T-helper 1 cell (primary cell): ENCODE measurements at places on chromosomes 5 and 9.

DNA sequence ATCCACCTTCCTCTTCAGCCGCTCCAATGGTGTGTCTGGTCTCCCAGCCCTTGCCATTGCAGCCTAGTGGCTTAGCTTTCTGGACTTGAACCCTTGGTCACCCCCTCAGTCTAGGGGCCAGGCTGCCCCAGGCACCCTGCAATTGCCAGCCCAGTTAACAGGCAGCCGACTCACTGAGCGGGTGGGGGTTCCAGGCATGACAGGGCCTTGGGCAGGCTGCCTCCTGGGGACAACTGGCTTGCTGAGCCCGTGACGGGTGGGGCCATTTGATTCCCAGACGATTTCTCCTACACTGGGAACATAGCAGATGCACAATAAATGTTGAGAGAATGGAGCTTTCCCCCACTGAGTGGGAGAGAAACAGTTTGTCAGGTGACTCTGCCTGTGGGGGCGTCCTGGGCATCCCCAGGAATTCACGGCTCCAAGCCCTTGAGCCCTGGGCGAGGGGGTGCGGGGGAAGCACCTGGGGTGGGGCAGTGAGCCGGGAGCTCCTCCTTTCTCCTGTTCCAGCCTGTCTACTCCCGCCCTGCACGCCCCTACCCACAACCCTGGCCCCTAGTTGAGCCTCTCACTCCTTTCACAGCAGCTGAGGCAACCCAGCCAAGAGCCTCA, 12.6 kb upstream of the AQP7 start:
- DNase-seq: no peak

DNA sequence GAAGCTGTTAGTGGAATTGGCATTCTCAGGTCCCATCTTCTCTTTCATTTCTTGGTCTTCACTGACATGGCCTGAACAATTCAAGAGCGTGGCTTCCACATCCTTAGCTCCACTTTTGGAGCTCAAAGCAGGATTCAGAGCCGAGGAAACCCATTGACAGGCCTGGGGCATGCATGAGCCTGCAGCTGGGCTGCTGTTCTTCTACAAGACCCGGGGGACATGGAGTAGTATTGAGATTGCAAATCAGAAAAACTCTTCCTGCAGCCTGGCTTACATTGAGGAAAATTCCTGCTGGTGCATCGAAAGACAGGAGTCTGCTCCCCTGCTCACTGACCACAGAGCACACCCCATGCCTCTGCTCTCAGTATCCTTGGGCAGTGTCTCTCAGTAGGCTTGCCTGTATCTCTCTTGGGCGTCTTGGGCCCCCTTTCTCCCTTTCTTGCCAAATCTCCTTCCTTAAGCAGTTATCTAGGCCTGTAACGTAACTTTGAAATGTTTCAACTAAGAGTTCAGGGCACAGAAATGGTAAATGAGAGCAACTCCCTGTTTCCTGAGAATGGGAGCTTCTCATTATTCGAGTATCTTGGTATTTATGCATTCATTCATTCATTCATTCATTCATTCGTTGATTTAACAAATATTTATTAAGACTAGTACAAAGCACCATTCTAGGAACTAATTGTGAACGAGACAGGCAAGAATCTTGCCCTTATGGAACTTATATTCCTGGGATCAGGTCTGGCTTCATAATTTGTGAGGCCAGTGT, 603.6 kb upstream of the CLINT1 start:
- no peak for DNase-seq

DNA sequence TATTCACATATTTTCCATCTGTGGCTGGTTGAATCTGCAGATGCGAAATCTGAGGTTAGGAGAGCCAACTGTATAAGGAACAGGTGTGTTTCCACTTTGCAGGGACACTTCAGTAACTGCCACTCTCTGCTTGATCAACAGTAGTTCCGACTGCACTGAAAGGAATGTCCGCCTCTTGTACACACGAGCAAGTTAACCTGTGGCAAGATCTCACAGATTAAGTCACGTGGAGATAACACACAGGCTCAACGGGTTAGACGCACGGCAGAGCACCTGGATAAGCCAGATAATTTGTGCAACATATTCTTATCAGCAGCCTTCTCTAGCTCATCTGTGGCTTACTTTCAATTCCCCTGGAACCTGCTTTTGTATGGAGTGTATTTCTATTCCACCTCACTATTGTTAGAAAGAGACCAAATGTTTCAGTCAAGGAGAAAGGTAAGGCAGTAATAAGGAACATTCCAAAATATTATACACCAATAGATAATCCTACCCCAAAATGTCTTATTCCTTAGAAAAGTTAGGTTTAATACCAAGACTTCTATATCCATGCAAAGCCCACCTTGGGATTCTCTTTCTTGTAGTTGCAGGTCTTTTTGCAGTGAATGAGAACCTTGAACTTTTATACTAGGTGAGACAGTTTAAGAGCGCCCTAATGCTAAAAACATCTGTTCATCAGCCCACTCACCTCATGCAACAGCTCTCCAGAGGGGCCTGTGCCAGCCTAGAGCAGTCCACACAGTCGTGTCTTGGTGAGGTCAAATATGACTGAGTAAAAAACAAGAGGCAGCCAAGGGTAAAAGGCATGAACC, 6.5 kb upstream of the C9 start:
- DNase-seq: no peak

DNA sequence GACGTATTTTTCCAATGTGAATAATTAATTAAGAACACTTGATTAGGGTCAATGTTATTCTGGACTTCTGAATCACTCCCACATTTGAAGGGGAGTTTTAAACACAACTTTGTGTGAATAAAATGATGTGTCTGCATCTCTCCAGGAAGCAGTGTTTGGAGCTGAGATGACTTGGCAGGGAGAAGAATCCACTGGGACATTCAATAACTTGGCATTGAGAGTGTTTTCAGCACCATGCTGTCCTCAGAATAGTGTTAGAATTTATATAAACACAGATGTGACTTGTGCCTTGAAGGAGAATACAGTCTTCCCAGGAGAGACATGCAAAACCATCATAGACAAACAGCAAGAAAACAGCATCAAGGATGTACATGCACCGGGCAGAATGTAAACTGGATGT, 32.7 kb upstream of the KCNMB1 start:
- no peak for DNase-seq

GRCh38 chr9:125842242-125842641, 95.1 kb downstream of the PBX3 start:
- DNase-seq: no peak

DNA sequence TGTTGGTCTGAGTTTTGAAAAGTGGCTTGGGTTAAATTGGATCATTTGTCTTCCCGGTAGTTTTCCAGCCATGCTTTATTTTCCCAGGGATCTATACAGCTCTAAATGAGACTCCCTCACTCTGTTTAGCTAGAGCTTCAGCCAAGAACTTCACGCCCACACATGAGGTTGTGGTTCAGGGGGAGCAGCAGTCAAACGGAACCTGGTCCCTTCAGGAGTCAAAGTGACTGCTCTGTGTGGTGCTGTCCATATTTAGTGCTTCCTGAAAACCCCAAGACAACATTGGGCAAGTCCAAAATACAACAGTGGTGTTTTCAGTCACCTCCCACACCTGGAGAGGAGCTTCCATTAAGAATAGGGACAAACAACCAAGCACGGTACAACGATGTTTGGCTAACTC, 90.5 kb downstream of the ANKH start:
- DNase-seq: no peak

- DNase-seq: no peak
Observed at GRCh38 chr5:1952021-1952420, 69.3 kb upstream of the IRX4 start.

DNA sequence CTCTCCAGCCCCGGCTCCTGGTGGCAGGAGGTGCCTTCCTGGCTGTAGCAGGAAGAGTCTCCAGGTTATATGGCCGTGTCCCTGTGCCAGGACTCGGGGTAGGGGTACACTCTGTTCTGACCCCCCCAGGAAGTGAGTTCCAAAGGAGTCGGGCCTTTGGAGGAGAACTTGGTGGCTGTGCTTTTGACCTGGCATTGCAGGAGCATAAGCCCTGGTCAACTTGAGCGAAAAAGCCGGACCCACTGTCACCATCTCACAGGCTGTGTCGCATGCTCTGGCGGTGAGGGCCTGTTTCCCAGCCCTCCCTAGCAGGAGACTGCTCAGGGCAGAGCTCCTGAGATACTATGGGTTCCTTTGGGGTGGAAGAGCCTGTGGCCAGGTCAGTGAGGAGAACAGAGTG, 36.0 kb downstream of the GADD45G start:
- no peak for DNase-seq

- no peak for DNase-seq
Observed at GRCh38 chr5:56838409-56839039, 23.2 kb downstream of the MAP3K1 start.

- DNase-seq: no peak
Observed at GRCh38 chr5:15105799-15106393, 234.3 kb upstream of the ANKH start.

DNA sequence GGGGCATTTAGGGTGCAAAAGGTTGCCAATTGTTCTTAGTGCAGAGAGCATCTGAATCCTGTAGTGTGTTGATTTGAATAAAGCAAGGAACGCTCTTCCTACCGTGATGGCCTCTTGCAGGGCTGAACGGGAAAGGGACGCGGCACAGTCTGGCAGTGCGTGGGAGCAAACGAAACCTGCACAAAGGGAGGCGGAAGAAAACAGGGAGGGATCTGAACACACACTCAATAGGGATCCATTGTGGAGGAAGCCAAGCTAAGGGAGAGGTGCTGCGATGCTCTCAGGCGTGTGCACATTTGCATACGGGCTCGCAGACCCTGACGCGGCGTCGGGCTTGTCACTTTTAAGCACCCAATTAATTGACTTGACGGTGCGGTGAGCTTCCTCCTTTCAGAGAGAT, 414.0 kb upstream of the IRX1 start:
- no peak for DNase-seq

GRCh38 chr9:115114546-115114945, 3.4 kb downstream of the TNC start:
- DNase-seq: no peak

DNA sequence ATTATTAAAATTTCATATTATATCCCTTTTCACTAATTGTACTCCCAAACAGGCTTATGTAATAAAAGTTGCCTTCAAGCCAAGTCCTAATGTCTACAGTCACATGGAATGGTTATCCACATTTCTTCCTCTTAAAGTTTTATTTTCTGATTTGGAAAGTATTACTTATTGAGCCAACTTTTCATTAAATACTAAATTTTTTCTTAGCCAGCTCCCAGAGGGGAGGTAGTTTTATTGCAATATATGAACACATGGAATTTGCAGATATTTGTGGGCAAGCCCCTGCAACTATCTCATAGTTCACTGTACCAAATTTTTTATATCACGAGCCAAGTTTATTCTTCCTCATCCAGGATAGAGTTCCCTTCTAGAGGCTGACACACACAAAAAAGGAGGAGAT, 332.8 kb upstream of the PTGER4 start:
- DNase-seq: no peak

DNA sequence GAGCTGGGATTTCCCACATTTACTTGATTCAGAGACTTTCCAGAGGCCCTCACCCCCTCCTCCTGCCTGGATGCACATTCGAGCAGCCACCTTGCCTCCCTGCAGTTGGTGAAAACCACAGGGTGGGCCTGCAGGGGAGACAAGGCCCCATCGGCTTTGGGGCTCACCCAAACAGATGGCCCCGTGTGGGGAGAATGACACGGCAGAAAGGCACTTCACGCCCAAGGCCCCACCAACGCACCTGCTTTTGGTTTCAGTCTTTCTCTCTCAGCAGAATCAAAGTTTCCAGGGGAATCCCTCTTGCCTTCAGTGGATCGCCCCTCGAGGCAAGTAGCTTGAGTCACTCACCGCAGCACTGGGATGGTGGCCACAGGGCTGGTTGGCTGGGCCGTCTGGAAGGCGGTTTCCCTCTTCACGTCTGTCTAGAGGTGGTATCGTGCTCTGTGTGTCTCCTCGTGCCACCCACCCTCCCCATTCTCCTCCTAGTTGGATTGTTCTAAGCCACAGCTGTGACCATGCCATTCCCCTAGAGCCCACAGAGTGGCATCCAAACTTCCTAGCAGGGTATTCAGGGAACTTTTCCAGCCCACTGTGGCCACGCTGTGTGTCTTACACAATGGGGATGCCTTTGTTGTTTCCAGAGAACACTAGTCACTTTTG, 31.8 kb downstream of the SEC61B start:
- DNase-seq: peak; percentile 7

GRCh38 chr9:81077572-81077971, 611.8 kb downstream of the TLE1 start:
- no peak for DNase-seq

GRCh38 chr5:138702166-138703077, 50.8 kb upstream of the CTNNA1 start:
- DNase-seq: no peak

DNA sequence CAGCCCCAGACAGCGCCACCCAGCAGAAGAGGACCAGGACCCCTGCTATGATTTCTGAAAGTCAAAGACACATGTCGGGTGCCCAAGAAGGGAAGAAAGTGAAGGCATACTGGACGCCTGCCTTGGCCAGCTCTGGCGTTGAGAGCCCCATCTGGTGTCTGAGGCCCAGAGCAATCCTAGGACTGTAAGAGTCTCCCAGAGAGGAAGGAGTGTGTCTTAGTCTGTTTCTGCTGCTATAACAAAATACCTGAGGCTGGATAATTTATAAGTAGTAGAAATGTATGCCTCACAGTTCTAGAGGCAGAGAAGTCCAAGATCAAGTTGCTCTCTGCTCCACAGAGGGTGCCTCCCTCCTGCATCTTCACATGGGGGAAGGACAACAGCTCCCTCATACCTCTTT, 10.8 kb downstream of the RASGEF1C start:
- DNase-seq: no peak

DNA sequence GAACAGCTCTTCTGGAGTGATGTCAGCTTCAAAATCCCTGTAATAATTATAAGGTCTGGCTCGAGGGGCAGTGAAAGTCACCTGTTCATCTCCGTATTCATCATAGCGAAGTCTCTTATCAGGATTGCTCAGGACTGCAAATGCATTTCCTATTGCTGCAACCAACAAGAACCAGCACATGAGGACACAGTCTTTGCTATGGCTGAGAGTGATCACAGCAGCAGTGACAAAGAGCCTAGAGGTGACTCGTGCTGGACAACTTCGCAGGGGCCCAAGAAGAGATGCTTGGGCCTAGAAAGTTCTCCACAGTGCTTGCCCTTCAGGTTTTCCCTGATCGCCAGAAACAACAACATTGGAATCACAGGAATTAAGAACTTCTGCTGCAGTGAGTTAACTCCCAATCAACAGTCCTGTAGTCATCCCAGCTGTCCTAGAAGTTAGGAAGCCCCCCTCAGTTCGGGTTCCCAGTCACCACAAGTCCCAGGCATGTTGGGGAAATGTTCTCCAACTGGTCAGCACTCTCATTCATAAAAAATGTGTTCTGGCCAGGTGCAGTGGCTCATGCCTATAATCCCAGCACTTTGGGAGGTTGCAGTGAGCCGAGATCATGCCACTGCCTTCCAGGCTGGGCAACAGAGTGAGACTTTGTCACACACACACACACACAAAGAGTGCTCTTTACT, 13.0 kb downstream of the DNAJC18 start:
- no peak for DNase-seq

DNA sequence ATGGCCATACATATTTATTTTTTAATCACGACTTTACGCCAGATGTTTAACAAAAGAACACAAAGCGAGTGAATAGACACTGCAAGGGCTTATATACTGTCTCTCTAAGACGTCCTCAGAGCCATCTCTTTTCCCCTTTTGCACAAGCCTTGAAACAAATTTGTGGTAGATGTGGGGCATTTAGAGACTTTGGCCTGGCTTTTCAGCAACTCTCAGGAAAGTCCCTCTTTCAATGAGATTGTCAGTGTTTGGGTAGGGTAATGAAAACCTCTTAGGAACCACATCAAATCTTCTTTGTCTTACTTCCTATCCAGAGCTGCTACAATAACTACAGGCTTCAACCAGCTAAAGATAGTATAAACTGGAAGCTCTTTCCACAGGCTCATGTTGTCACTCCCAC, 380.0 kb downstream of the ANXA1 start:
- DNase-seq: no peak

- no peak for DNase-seq
Observed at GRCh38 chr9:87223392-87224246, 274.0 kb upstream of the DAPK1 start.
